ENCODE measurements at places on chromosomes 16 and 17. TPM values are rescaled to one million over a fixed set of nuclear protein-coding genes. Genes with fewer than 3 reads are reported as not detected.

FOXC2 gene
- 13.8 TPM for total RNA-seq

ITGA2B gene
- 3.0 TPM for total RNA-seq

BCL7C gene
- total RNA-seq, result 43.8 TPM

GFAP gene
- total RNA-seq, result 5.7 TPM

CLEC19A gene
- total RNA-seq, result not detected

WFDC1 gene
- 4.2 TPM for total RNA-seq

LPCAT2 gene
- 33.4 TPM for total RNA-seq

SRL gene
- 1.8 TPM for total RNA-seq

KRTAP17-1 gene
- total RNA-seq, result not detected

EVI2B gene
- total RNA-seq, result 9.2 TPM

DPEP2 gene
- 1.0 TPM for total RNA-seq

PLXDC1 gene
- total RNA-seq, result 95.1 TPM

TPSG1 gene
- total RNA-seq, result not detected

MYLK3 gene
- total RNA-seq, result 0.20 TPM

MAPT gene
- 3.0 TPM for total RNA-seq

TMC8 gene
- 5.2 TPM for total RNA-seq

GP1BA gene
- not detected for total RNA-seq

CBLN1 gene
- total RNA-seq, result 0.60 TPM

ACSM2A gene
- not detected for total RNA-seq

EVPL gene
- total RNA-seq, result 0.98 TPM

CDIP1 gene
- total RNA-seq, result 16.2 TPM

ZNF319 gene
- total RNA-seq, result 7.5 TPM

HYDIN gene
- total RNA-seq, result 0.30 TPM

KCTD19 gene
- total RNA-seq, result 2.3 TPM

KCNAB3 gene
- total RNA-seq, result 6.0 TPM

HOXB1 gene
- not detected for total RNA-seq

CCL17 gene
- not detected for total RNA-seq

ARL5C gene
- total RNA-seq, result not detected

LRRC37A gene
- total RNA-seq, result 1.8 TPM

PSMC3IP gene
- 6.5 TPM for total RNA-seq

PLA2G10 gene
- total RNA-seq, result not detected

EVPLL gene
- not detected for total RNA-seq

CASKIN1 gene
- total RNA-seq, result 0.30 TPM

TBX6 gene
- not detected for total RNA-seq

GCGR gene
- 1.8 TPM for total RNA-seq

FBXW10 gene
- total RNA-seq, result not detected

KRT15 gene
- 4.2 TPM for total RNA-seq

PDILT gene
- not detected for total RNA-seq

CD68 gene
- total RNA-seq, result 19.3 TPM

WFIKKN2 gene
- 1.0 TPM for total RNA-seq

NPIPB9 gene
- total RNA-seq, result 15.9 TPM

DHRS7B gene
- 33.6 TPM for total RNA-seq

HAS3 gene
- total RNA-seq, result 0.90 TPM

Measured in tibial nerve (tissue), 4 donors.